Spinal cord (tissue), 10 donors: ENCODE measurements at places on chromosomes 11 and 22. TPM values are rescaled to one million over a fixed set of nuclear protein-coding genes. Genes with fewer than 3 reads are reported as not detected.

GRCh38 chr11:2917842-2918490 is 11.3 kb downstream of the PHLDA2 start:
- no peak overlapping the region for H3K27ac ChIP-seq
- no peak overlapping the region for H3K4me3 ChIP-seq
- no peaks in the 10 kb centered on the region for H3K36me3 ChIP-seq
- no peak for DNase-seq
- H3K27me3 ChIP-seq, result no peaks in the 10 kb centered on the region
- no peaks in the 10 kb centered on the region for H3K4me1 ChIP-seq

DNA sequence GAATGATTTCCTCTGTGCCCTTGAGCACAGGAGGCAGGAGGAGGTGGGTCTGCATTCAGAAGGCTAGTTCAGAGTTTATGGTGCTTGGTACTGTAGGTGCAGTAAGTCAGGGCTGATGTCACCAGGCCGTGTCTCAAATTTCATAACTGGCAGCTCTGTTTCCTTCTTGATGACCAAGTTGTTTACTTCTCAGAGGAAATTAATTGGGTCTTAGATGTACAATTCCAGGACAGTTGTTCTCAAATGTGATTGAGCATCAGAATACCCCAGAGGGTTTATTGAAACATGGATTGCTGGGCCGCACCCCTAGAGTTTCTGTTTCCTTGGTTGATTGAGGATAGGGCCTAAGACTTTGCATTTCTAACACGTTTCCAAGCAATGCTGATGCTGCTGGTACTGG is 6.2 kb downstream of the AMOTL1 start:
- H3K27ac ChIP-seq, result no peak overlapping the region
- peaks cover 11% of the 10 kb centered on the region for H3K4me1 ChIP-seq
- no peaks in the 10 kb centered on the region for H3K27me3 ChIP-seq
- H3K36me3 ChIP-seq, result no peaks in the 10 kb centered on the region

GRCh38 chr11:125139778-125140177 is 24.8 kb upstream of the PKNOX2 start:
- H3K36me3 ChIP-seq, result no peaks in the 10 kb centered on the region
- H3K4me1 ChIP-seq, result peaks cover 30% of the 10 kb centered on the region
- no peaks in the 10 kb centered on the region for H3K27me3 ChIP-seq
- no peak overlapping the region for H3K27ac ChIP-seq

DNA sequence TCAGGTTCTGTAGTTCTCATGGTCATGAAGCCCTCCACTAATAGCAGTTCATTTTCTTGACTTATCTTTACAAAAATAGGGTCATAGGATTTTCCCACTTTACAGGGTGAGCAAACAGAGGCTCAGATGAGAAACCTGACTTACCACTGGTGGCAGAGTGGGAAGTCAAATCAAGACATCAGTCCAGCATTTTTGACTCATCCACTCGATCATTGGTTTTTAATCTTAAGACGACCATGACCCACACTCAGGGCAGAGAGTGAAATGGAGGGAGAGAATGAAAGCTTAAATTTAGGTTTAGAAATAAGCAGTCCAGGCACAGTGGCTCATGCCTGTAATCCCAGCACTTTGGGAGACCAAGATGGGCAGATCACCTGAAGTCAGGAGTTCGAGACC is 42.1 kb downstream of the RTL6 start:
- peaks cover 2% of the 10 kb centered on the region for H3K27me3 ChIP-seq
- H3K4me1 ChIP-seq, result peaks cover 13% of the 10 kb centered on the region
- H3K27ac ChIP-seq, result no peak overlapping the region

- peaks cover 2% of the 10 kb centered on the region for H3K27me3 ChIP-seq
- H3K36me3 ChIP-seq, result no peaks in the 10 kb centered on the region
- DNase-seq, result no peak
- no peak overlapping the region for H3K4me3 ChIP-seq
Observed at GRCh38 chr11:27229511-27230191, 133.4 kb downstream of the CCDC34 start.

DNA sequence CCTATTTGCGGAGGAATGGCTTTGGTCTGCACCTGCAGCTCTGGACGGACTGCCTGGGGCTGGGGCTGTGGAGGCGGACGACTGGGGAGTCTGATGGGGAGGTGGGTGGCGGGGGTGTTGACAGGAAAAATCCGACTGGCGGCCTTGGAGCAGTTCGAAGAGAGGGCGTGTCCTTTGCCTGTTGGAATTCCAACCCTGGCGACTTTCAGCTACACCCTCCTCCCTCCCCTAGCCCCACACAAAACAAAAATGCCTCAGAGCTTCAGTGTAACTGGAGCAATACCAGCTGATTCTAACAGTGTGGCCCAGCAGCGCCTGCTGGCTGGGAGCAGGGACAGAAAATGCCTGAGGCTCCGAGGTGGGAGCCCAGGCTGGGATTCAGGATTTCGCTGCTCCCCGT is 85.4 kb downstream of the ATXN10 start:
- H3K36me3 ChIP-seq, result peaks cover 9% of the 10 kb centered on the region
- no peak overlapping the region for H3K4me3 ChIP-seq
- no peak for DNase-seq
- no peaks in the 10 kb centered on the region for H3K27me3 ChIP-seq
- peaks cover 10% of the 10 kb centered on the region for H3K4me1 ChIP-seq
- peak overlapping the region; percentile 38 for H3K27ac ChIP-seq

GRCh38 chr11:43359422-43359818 is 700 bp downstream of the TTC17 start:
- H3K4me1 ChIP-seq, result peaks cover 4% of the 10 kb centered on the region
- DNase-seq, result peak; percentile 59
- H3K27me3 ChIP-seq, result no peaks in the 10 kb centered on the region
- H3K27ac ChIP-seq, result peak overlapping the region; percentile 86
- H3K4me3 ChIP-seq, result peak overlapping the region; percentile 96

DNA sequence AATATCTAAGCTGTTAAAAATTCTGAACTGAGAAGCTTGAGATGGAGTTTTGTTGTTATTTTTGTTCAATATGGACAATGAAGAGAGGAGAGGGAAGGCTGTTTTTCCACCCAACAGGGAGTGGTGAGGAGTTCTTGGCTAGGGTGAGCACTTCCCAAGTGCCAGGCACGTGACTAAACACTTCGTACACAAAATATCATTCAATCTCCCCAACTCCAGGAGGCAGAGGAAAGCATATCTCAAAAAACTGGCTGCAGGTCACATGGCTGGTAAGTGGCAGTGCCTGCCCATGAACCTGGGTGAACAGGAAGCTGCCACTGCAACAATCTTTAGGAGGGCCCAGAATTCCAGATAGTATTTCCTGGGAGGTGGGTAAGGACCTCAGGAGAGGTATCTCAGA is 11.6 kb downstream of the ELF5 start:
- H3K4me1 ChIP-seq, result no peaks in the 10 kb centered on the region
- H3K36me3 ChIP-seq, result no peaks in the 10 kb centered on the region
- no peak for DNase-seq
- H3K27ac ChIP-seq, result no peak overlapping the region

- peaks cover 6% of the 10 kb centered on the region for H3K36me3 ChIP-seq
- no peaks in the 10 kb centered on the region for H3K27me3 ChIP-seq
- no peak overlapping the region for H3K27ac ChIP-seq
Observed at GRCh38 chr11:12925520-12925919, 83.6 kb upstream of the RASSF10 start.

DNA sequence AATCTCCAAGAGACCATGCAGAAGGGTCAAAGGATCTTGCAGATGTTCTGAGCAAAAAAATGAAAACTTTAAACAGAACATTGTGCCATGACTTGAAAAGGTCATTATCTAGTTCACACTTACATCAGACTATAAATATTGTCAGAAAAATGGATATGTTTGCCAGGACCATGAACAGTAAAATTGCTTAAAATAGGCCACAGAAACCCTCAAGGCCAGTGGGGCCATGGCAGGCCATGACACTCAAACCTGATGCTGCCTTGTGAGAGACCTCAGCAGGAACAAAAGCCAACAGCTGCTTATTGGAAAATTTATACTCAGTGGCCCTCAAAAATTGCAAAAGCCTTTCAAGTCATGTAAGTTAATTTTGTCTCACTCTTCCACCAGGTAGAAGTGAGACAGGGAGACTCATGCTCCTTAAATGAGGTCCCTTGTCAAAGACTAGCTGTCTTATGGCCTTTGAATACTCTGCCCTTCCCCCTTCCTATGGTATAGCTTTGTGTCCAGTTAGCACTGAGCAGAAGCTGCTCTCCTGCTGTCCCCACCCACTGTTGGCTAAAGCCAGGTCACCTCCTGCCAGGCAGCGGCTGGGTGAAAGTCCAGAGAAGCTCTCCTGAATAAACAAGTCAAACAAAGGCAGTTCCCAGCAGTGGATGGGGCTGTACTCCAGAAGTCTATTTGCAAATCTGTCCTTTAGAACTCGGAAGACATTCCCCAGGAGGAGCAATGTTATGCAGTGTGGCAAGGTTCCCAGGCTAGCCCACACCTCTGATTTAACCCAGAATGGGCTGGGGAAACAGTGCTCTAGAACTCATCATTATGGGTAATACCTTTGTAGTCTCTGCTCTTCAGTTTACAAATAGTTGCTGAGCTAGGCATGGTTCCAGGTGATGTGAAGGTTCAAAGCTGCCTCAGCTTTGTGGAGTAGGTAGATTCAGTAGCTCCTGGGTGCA is 21.4 kb downstream of the ADM start:
- H3K27ac ChIP-seq, result peak overlapping the region; percentile 61
- peaks cover 9% of the 10 kb centered on the region for H3K4me1 ChIP-seq
- H3K36me3 ChIP-seq, result no peaks in the 10 kb centered on the region

GRCh38 chr11:100827934-100828661 is 141.0 kb downstream of the ARHGAP42 start:
- no peaks in the 10 kb centered on the region for H3K36me3 ChIP-seq
- peak overlapping the region; percentile 26 for H3K27ac ChIP-seq
- no peak overlapping the region for H3K4me3 ChIP-seq
- DNase-seq, result no peak
- H3K4me1 ChIP-seq, result peaks cover 6% of the 10 kb centered on the region
- no peaks in the 10 kb centered on the region for H3K27me3 ChIP-seq

- H3K36me3 ChIP-seq, result no peaks in the 10 kb centered on the region
- peak; percentile 85 for DNase-seq
- H3K27me3 ChIP-seq, result peaks cover 3% of the 10 kb centered on the region
- H3K4me1 ChIP-seq, result peaks cover 11% of the 10 kb centered on the region
Observed at GRCh38 chr11:118198370-118198769, 21.9 kb upstream of the SCN2B start.

- H3K4me3 ChIP-seq, result no peak overlapping the region
- H3K27ac ChIP-seq, result no peak overlapping the region
- DNase-seq, result no peak
- H3K36me3 ChIP-seq, result no peaks in the 10 kb centered on the region
- H3K27me3 ChIP-seq, result no peaks in the 10 kb centered on the region
Observed at GRCh38 chr11:127675581-127675980, 675.0 kb upstream of the KIRREL3 start.

DNA sequence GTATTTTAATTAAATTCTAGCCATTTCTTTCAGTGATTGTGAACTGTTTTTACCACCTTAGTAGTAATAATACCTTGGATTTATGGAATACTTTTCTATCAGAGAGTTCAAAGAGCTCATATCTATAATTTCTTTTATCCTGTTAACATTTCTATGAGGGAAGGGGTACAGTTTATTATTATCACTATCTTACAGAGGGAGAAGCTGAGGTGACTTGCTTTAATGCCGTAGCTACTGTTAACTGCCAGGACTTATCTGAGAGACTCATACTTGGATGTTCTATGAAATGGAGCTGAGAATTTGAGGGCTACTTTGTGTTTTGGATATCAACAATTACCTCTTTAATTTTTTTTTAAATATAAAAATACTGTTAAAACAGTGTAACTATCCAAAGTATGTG is 3.3 kb downstream of the REXO2 start:
- no peak overlapping the region for H3K27ac ChIP-seq
- no peaks in the 10 kb centered on the region for H3K27me3 ChIP-seq
- H3K4me3 ChIP-seq, result no peak overlapping the region
- no peak for DNase-seq

- H3K27ac ChIP-seq, result peak overlapping the region; percentile 64
- peaks cover 4% of the 10 kb centered on the region for H3K27me3 ChIP-seq
- H3K36me3 ChIP-seq, result no peaks in the 10 kb centered on the region
- no peak overlapping the region for H3K4me3 ChIP-seq
- no peak for DNase-seq
Observed at GRCh38 chr22:35377735-35378134, 3.2 kb upstream of the HMOX1 start.

DNA sequence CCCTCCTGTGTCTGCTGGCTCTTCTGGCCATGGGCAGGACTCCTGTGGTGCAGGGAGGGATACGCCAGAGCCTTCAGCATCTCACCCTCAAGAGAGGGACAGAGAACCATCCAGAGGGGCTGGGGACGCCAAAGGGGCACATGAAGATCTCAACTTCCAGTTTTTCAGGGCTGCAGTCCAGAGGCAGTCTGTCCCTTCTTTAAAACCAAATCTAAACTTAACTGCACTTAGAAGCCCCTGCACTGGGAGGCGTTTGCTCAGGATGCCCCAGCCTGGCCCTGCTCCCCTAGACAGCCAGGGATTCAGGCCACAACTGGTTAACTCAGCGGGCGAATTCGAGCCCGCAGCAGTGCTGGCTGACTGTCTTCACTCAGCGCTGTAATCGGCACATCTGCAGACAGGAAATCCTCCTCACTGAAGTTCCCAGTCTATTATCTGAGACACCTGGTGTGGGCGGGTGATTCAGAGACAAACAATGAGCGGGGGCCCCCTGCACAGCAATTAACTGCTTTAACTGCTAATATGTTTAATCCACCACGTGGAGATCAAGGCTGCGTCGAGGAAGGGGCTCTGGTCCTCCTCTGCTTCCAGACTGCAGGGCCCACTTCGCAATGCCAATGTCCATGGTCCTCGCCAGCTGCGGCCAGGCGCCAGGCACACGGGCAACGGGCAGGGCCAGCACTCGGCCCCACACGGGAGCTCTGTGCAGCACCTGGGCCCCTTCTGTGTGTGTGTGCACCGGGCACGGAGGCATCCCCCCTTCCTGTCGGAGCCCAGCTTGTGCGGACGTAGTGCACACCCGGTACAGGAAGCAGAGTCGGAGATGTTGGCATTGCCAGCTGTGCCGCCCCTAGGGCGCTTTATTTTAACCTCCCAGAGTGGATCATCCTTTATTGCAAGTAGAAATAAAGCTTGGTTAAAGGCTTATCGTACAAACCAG is 36.9 kb upstream of the GNB1L start:
- H3K4me1 ChIP-seq, result peaks cover 33% of the 10 kb centered on the region
- H3K27me3 ChIP-seq, result no peaks in the 10 kb centered on the region
- DNase-seq, result no peak
- peaks cover 67% of the 10 kb centered on the region for H3K36me3 ChIP-seq
- no peak overlapping the region for H3K4me3 ChIP-seq

DNA sequence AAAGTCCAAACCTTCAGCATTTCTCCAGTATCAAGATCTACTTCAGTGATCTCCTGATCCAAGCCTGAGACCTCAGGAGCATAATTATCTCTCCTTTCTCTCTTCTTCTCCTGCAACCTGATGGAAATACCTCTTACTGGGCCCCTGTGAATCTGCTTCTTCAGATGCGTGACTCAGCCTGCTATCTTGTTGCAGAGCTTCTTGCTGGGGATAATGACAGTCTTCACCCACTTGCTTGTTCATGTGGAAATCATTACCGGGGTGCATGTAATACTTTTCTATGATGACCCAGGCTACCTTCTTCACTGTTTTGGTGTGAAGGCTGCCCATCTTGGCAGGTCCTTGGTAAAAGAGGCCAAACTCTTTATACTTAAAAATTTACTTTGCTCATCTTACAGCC is 140.0 kb upstream of the POU2AF2 start:
- H3K4me3 ChIP-seq, result no peak overlapping the region
- H3K27me3 ChIP-seq, result no peaks in the 10 kb centered on the region
- no peak for DNase-seq
- H3K4me1 ChIP-seq, result no peaks in the 10 kb centered on the region
- no peak overlapping the region for H3K27ac ChIP-seq
- no peaks in the 10 kb centered on the region for H3K36me3 ChIP-seq

Gene CNGA4
- 0.68 TPM for polyA plus RNA-seq

Gene NXPE4
- 0.12 TPM for polyA plus RNA-seq

Gene LINC01488
- not detected for polyA plus RNA-seq

Gene PLA2G6
- 26.6 TPM for polyA plus RNA-seq

Gene MIAT
- 161 TPM for polyA plus RNA-seq

Gene ANKK1
- polyA plus RNA-seq, result 0.87 TPM

Gene ZP1
- polyA plus RNA-seq, result 0.72 TPM

Gene C11orf97
- polyA plus RNA-seq, result 1.3 TPM

Gene FZD4
- polyA plus RNA-seq, result 8.4 TPM
